Femur (tissue), 1 donor: ENCODE measurements at places on chromosomes 2 and 18.

- DNase-seq, result no peak
Measured at GRCh38 chr2:197042739-197043196, 116.3 kb upstream of the PGAP1 start.

GRCh38 chr2:44531289-44531688 lies 169.5 kb downstream of the CAMKMT start:
- DNase-seq, result no peak

- DNase-seq, result no peak
Measured at GRCh38 chr2:3377279-3377611, 373 bp downstream of the EIPR1 start.

DNA sequence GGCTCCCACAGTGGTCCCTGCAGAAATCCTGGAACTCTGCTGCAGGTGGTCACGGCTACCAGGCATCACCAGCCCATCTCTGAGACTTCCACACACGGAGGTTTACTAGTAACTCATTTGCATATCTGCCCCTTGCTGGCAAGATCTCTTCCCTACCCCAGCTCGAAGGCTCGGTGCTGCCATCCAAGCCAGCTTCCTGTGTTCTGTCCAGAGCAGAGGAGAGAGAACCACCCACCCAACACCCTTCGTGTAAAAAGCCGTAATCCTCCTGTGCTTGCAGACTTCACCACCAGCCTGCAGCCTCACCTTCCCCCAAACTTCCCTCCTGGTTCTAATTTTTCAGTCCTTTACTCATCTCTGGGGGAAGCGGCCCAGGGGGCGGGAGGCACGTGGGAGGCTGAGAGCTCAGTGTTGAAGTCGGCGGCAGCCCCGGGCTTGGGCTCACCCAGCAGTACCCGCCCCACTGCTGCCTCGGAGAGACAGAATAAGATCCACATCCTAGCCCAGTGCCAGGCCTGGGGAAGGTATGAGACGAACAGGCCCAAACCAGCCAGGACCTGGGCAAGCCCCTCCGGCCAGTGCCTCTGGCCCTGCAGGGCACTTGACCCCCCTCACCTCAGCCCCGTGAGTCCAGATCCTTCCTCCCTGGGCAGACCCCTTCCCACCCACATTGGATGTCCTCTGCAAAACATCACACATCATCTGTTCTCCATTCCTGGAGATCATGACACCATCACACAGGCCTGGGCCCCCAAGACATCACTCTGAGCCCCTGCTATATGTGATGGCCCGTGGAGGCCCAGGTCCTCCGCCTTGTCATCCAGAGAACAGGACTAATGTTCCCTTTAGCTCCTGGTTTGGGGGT lies 145.8 kb upstream of the ID2 start:
- no peak for DNase-seq

- no peak for DNase-seq
Measured at GRCh38 chr18:363301-364085, 95.6 kb upstream of the THOC1 start.

GRCh38 chr2:238633426-238634328 lies 206.9 kb downstream of the ASB1 start:
- no peak for DNase-seq

DNA sequence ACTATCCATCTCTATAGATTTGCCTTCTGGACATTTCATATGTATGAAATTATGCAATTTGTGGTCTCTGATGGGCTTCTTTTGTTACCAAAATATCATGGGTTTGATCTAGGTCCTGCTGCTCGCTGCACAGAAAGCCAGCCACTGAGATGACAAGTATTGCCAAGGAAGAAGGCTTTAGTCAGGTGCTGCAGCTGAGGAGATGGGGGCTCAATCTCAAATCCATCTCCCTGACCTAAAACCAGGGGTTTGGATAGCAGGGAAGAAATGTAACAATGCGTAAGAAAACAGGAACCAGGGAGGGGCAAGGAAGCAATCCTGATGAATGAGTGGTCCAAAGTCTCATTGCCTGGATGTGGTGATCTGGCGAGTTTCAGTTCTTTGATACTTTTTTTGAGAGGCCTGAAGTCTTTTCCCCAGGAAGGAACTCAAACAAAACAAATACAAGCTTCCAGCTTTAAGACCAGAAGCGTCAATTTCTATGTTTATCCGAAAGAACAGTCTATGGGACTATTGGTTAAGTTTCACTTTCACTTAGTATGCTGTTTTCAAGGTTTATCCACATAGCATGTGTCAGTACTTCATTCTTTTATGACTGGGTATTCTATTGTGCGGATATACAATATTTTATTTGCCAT lies 3.4 kb upstream of the CKAP2L start:
- DNase-seq, result no peak
